ENCODE measurements at places on chromosomes 16 and 17. TPM values are rescaled to one million over a fixed set of nuclear protein-coding genes. Genes with fewer than 3 reads are reported as not detected.

DNA sequence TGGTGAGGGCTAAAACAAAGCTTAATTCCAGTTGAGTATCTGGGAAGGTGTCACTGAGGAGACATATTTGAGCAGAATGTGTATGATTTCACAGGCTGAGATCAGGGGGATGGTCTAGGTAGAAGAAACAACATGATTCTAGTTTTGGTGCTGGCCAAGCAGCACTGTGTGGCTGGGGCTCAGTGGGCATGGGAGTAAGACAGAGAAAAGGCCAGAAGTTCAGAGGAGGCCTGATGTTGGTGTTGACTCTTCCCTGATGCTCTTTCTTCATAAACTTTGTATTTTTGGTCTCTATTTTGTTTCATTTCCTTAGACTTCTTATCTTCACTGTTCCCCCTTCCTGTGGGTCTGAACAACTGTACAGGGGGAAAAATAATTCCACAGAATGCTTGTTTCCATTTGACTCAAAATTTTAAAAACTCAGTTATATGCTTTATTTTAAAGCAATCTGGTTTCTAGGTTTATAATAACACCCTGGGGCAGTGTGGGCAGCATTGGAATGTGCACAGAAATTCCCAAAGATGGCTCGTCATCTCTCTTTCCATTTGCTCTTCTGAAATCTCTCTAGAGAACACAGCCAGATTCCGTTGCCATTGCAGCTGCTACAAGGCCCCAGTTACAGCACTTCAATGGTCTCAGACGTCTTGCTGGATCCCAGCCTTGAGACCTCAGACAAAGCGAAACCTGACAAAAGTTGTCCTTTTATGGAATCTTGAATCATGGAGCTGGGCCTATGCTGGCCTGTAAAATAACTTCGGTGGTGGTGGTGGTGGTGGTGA is 68.3 kb downstream of the SNX11 start:
- no peak overlapping the region for H3K4me3 ChIP-seq
- peaks cover 16% of the 10 kb centered on the region for H3K36me3 ChIP-seq
- peaks cover 39% of the 10 kb centered on the region for H3K4me1 ChIP-seq

CES3 gene
- total RNA-seq, result 0.43 TPM

DNA sequence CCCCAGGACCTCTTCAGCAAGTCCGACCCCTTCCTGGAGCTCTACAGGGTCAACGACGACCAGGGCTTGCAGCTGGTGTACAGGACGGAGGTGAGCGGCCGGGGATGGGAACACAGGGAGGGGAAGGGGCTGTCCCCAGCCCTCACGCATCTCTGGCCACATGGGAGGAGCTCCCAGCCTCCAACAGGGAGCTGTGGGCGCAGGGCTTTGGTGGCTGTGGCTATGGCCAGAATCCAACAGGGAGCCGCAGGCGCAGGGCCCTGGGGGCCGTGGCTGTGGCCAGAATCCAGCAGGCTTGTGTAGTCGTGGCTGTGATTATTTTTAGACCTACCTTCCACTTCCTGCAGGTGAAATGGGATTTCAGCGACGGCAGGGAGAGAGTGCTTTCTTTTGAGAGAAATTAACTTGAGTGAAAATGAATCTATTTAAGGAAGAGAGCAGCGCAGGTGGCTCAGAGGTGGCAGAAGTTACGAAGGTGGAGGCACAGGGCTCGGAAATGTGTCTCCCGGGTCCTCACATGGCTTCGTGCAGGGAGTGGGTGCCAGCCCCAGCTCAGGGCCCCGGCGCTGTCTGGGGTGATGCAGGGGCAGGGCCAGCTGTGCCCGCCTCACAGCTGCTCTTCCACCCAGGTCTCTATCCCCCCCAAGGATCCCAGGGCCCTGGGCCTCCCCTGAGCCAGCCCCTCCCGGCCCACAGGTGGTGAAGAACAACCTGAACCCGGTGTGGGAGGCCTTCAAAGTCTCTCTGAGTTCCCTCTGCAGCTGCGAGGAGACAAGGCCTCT is 9.4 kb downstream of the CPNE7 start:
- no peaks in the 10 kb centered on the region for H3K27me3 ChIP-seq
- H3K4me3 ChIP-seq, result no peak overlapping the region
- H3K4me1 ChIP-seq, result no peaks in the 10 kb centered on the region
- H3K36me3 ChIP-seq, result no peaks in the 10 kb centered on the region
- no peak overlapping the region for H3K27ac ChIP-seq
- DNase-seq, result no peak

DYNLRB2 gene
- total RNA-seq, result 0.50 TPM

DNA sequence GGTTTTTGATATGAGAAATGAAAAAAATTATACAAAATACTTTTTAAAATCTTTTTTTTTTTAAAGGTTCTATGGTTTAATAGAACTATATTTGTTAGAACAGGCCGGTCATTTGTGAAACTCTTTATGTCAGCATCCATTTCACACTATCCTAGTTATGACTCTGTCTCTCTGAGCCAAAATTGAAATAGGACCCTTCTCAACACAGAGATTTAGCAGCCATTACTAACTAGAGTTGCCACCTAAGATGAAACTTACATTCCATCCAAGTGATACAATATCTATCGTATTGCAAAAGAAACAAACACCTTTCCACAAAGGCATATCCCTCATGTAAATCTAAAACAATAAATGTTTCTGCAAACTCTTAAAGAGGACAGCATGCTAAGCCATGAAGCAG is 249.8 kb downstream of the CDH11 start:
- DNase-seq, result no peak
- H3K4me3 ChIP-seq, result no peak overlapping the region
- no peaks in the 10 kb centered on the region for H3K36me3 ChIP-seq
- H3K27me3 ChIP-seq, result no peaks in the 10 kb centered on the region
- no peaks in the 10 kb centered on the region for H3K4me1 ChIP-seq
- H3K27ac ChIP-seq, result no peak overlapping the region

DNA sequence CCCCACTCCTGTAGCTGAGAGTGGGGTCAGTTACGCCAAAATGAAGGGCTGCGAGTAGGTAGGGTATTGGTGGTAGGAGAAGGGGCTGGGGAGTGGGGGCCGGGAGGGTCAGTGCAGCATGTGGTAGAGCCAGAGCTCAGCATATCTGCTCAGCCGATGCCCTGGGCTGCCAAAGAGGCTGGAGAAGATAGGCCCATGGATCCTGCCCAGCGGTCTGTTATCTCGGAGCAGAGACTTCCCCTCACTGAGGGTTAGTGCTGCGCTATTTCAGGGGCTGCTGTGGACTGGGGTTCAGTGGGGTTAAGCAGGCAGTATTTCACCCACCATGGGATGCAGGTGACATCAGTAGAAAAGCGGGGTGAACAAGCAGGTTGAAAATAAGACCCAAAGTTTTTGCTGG is 19.7 kb downstream of the RHBDL3 start:
- no peak overlapping the region for H3K4me3 ChIP-seq
- peaks cover 14% of the 10 kb centered on the region for H3K27me3 ChIP-seq
- H3K4me1 ChIP-seq, result no peaks in the 10 kb centered on the region
- H3K36me3 ChIP-seq, result no peaks in the 10 kb centered on the region
- no peak for DNase-seq

Measured in activated naive CD8-positive, alpha-beta T cell treated with anti-CD3 and anti-CD28 coated beads for 36 hours (primary cell).